NCI-H2081 (cell line): ENCODE measurements at places on chromosomes 2 and 18.
A peak's percentile ranks its signal among the peaks of the same experiment; 100 is the strongest.

DNA sequence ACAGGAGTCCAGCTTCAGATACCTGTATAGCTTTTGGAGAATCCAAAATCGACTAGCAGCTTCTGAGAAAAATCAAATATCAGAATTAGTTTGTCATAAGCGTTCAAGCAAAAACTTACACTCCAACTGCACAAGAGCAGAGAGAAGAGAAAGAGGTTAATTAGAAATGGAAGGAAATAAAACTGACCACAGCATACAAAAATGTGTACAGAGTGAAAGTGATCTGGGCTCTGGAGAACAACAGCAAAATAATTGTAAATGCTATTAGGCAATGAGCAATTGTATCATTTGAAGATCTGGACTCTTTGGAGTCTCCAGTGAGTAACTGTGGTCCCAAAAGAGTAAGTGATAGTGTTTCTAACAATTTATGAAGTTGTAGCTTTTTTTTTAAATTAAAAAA lies 867.3 kb downstream of the TRIB2 start:
- no peak for DNase-seq

GRCh38 chr18:74773171-74773624 lies 175.5 kb downstream of the ZNF407 start:
- no peak for DNase-seq

GRCh38 chr18:62186499-62186773 lies 420 bp downstream of the PIGN start:
- peak; percentile 57 for DNase-seq

GRCh38 chr2:12705742-12706141 lies 11.0 kb upstream of the TRIB2 start:
- no peak for DNase-seq

GRCh38 chr2:73009177-73009839 lies 62.2 kb downstream of the SFXN5 start:
- DNase-seq = no peak

DNA sequence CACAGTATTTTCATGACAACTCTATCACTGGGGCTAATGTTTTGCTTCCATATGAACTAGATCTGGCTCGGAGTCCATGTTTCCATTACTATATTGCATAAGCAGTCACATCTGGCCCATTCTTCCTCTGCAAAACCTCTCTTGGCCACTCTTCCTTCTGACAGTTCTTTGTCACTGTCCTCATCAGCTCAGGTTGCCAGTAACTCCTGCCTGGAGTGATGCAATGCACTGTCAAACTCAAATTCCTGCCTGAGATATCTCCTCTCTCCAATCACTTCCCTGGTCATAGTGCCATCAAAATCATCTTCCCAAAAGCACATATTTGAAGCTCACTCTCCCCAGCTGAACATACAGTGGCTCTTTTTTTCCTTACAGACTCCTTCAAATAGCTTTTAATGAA lies 66.1 kb downstream of the COLEC12 start:
- no peak for DNase-seq

DNA sequence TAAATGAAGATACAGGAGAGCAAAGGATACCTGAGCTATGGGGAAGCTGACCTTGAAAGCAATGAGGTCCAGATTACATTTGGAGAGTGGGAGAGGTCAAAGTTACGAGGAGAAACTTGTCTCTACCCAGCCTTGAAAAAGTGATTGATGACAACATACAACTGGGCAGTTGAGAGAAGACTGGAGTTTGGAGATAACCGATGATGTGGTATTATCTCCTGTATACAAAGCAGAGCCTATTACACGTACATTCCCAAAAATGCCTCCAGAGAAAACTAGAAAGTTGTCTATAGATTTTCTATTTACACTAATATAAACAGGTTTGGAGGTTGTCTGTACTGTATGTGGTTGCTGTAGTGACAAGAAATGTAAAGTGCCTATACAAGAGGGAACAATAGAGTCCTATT lies 28.3 kb downstream of the ARL5A start:
- no peak for DNase-seq

- DNase-seq = no peak
Observed at GRCh38 chr18:72458271-72458670, 85.9 kb downstream of the CBLN2 start.

DNA sequence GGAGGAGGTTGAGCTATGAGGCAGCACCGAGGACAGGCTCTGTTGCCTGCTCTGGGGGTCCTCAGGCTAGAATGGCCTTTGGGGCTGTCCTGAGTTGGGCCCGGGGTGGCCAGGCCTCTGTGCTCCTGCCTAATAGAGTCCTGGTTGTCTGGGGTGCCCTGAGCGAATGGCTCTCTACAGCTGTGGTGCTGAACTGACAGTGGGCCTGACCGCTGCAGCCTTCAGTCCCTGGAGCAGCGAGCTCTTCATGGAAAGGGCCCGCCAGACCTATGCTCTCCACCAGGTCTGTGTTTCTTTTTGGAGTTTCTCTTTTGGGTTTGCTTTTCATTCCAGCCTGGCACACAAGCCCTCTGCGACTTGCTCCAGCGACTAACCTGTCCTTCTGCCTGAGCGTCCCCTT lies 679.0 kb upstream of the RAB6C start:
- no peak for DNase-seq

- no peak for DNase-seq
Observed at GRCh38 chr2:12091201-12091806, 344.9 kb downstream of the LPIN1 start.

DNA sequence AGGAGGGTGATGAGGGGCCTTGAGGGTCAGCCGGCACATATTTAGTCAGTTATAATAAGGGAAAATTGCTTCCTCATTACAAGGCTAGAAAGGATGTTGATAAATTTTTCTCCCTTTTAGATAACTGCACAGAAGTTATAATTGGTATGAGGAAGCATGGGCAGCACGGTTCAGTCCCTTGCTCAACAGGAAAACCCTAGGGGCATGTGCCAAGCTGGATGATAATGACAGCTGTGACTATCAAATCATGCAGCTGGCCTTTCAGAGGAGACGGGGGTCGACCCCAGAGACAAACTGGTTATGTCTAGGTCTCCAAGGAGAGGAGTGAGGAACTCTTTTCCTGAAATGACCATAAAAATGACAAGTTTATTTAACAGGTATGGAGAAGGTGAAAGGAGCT lies 448.1 kb upstream of the VRK2 start:
- DNase-seq = no peak

GRCh38 chr18:10313016-10313342 lies 141.5 kb upstream of the APCDD1 start:
- no peak for DNase-seq

DNA sequence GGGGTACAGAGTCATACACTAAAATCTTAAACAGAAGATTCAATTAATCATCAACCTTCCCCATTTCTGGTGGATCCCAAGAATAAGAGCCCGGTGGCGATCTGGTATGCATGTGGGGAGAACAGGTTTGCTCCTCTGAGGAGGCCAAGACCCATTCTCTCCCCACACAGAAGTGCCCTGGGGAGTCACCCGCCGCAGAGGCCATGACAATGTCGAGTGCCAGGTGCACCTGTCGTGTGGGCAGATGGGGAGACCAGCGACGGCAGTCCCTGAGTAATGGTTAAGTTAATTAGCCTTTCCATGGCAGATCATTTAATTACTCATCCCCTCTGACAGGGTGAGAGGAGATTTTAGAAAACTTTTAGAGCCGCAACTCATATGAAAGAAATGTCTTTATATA lies 345.0 kb downstream of the NCKAP5 start:
- no peak for DNase-seq

DNA sequence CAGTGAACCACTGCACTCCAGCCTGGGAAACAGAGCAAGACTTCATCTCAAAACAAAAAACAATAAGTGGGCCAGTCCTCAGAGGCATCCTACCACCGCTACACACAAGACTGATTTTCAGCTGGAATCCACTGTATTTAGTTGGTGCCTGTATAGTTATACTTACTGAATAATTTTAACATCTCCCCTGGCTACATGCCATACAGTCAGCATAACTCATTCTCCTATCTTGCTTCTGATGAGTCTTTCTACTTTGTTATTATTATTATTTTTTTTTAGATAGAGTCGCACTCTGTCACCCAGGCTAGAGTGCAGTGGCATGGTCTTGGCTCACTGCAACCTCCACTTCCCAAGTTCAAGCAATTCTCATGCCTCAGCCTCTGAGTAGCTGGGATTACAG lies 19.9 kb upstream of the CAB39 start:
- no peak for DNase-seq

DNA sequence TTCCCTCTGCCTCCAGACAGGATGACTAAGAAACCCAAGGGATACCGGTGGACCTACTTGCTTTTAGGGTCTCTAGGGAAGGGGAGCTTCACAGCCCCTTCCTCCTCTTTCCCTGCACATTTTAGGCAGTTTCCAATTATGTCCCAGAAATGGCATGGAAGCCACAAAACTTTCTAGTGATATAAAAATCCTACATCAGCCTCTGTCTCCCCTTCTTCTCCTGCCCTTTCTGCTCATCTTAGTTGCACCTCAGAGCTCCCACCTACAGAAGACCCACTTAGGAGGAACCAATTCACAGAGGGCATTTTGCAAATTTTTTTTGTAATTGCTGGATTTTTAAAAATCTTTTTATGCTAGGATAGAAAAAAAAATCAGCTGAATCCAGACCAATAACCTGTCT lies 263.1 kb downstream of the TNS1 start:
- DNase-seq = no peak

GRCh38 chr2:16608661-16609643 lies 56.7 kb downstream of the CYRIA start:
- peak; percentile 81 for DNase-seq

- DNase-seq = no peak
Observed at GRCh38 chr18:56836173-56836572, 185.0 kb downstream of the WDR7 start.

DNA sequence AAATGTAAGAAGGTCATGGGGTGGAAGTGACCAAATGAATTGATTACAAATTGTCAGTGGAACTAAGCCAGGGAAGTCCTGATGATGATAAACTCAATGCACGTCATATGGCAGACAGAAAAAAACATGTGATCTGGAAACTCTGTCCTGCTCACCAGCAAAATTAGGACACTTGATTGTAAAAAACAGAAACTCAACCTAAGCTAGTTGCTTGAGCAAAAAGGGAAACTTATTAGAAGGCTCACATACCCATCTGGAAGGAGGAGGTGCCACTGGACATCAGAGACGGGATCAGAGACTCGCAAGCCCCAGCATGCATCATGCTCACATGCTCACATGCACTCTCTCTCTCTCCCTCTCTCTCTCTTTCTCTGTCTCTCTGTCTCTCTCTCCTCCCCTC lies 96.8 kb downstream of the SP3 start:
- DNase-seq = no peak
